Activated T-cell treated with anti-CD3 and anti-CD28 coated beads, Interleukin-2, amount 50 U/mL, for 4 hours (primary cell): ENCODE measurements at places on chromosomes 12 and 14.

DNA sequence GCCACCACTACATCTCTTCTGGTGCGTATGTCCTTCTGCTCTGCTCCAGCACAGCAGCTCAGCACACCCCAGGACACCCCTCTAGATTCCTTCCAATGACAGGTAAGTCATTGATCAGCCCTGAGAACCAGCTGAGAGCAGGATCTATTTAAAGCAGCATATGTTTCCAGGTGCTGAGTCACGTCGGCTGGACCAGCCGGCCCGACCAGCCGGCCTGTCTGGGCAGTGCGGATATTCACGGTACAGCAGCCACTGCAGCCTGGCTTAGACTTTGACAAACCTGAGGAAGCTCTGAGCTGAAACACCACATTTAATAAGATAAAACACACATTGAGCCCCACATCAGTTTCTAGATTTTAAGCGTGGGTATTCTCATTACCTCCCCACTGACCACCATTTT, 31.8 kb upstream of the RPH3A start:
- no peak for DNase-seq

DNA sequence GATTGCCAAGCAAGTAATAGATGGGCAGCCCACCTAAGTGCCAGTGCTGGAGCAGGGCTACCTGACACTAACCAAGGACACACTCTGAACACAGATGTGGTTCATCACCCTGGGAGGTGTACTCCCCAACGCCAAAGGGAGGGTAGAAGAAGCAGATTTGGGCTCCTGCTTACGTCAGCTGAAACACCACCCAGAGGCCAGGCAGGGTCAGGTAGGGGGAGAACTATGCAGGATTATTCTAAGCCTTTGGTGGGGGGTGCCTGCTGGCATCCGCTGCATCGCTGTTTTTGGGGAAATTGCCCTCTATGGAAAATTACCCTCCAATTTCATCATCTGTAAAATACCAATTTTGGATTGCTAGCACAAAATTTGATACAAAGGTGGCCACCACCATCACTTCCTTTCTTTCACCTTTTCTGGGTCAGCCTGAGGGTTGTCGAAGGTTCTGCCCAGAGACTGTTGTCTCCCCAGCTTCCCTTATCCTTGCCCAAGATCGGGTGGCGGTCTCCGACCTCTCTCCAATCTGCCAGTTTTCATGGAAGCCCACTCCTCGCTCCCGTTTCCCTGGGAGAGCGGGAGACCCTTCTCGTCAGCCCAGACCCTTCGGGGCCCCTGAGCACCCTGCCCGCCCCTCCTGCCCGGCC, 535 bp downstream of the BIN2 start:
- peak; percentile 33 for DNase-seq

DNA sequence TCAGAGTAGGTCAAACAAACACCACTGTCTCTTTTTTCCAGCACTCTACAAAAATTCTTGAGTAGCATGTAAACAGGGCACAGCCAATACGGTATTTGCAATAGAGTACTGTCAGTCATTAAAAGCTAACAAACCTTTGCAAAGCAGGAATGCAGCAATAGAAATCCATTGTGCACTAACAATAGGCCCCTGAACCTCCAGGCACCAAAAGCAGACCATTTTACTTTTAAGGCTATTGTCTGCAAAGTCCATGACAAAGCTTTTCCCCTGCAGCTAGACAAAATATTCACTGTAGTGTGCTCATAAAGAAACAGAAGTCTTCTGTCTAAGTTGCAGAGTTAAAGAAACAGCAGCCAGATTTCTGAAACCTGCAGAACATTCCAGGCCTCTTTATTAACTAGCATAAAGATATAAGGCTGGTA, 191.9 kb downstream of the SOX5 start:
- no peak for DNase-seq

DNA sequence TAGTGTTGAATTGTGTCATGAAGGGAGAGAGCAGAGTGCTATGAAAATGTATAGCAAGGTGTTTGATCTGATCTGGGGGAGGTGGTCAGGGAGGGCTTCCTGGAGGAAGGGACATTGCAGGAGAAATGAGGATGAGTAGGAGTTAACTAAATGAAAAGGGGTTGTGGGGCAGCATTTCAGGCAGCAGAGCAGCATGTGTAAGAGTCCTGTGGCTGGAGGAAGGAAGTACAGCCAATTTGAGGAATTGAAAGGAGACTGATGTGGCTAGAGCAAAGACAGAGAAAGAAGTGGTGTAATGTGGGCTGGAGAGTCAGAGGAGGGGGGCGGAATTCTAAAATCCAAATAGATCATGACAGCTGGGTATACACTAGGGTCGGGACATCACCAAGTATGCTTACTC, 20.5 kb downstream of the NPC2 start:
- no peak for DNase-seq

DNA sequence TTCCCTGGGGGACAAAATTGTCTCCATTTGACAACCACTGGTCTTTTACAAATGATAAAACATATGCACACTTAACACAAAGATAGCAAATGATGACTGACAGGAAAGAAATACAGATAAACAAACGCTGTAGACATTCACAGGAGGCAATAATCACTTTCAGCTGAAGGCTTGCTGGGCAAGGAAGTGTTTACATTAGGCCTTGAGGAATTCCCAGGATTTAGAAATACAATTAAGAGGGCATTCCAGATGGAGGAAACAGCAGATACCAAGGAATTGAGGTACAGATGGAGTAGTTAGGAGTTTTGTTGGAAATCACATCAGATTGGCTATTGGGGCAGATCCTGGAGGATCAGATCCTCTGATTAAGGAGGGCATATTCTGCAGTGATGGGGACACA, 93.9 kb downstream of the DYRK2 start:
- no peak for DNase-seq

GRCh38 chr12:24102676-24103075, 153.2 kb upstream of the SOX5 start:
- no peak for DNase-seq

DNA sequence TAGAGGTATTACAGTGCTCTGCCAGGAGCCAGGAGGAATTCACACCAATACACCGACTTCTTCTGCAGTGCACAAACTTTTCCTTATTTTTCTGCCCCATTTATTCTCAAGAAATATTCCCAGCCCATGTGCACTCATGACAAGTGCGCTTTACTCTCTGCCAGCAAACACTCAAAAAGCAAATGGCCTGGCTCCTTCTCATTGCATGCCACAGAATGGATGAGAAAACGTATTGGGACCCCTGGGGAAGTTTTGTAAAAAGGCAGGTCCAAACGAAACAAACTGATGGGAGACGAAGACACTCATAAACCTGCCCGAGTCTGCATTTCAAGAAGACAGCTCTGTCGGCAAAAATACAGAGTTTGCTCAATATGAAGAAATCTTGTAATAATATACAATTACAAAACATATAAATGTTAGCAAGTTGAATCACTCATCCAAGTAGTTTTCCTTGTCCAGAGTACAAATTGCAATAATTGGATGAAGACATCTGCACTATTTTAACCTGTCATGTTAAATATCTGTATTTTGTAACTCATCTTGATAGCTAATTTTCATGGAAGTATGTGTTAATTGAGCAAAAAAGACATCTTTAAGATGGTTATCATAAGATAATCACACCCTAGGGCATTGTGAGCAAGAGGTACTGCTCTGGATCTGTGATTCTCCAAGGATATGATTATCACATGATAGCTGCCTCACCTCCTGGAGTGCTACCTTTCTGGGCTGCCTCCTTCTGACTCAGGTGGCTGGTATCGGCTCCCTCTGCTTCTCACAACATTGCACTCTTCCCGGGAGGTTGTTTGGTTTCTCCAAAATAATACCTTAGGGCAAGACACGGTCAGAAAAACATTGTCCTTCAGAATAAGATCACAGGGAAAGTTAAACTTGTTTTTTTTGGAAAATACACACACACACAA, 260.8 kb upstream of the G2E3 start:
- no peak for DNase-seq

GRCh38 chr12:121214855-121215745, 5.2 kb downstream of the P2RX4 start:
- no peak for DNase-seq

DNA sequence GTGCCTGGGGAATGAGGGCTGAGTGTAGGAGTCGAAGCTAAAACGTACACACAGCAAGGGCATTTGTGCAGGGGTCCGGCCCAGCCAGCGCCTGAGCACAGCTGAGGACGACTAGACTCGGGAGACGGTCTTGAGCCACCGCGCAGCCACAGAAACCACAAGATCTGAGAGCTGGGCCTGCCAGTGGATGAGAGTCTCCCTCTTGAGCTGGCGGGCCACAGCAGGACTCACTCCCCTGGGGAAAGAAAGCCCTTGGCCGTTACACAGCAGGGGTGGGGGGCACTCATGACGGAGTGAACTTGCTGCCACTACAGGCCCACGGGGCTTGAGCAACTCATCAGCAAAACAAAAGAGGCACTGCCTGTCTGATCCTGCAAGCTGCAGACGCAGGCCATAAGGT, 23.0 kb downstream of the STX2 start:
- DNase-seq, result no peak

DNA sequence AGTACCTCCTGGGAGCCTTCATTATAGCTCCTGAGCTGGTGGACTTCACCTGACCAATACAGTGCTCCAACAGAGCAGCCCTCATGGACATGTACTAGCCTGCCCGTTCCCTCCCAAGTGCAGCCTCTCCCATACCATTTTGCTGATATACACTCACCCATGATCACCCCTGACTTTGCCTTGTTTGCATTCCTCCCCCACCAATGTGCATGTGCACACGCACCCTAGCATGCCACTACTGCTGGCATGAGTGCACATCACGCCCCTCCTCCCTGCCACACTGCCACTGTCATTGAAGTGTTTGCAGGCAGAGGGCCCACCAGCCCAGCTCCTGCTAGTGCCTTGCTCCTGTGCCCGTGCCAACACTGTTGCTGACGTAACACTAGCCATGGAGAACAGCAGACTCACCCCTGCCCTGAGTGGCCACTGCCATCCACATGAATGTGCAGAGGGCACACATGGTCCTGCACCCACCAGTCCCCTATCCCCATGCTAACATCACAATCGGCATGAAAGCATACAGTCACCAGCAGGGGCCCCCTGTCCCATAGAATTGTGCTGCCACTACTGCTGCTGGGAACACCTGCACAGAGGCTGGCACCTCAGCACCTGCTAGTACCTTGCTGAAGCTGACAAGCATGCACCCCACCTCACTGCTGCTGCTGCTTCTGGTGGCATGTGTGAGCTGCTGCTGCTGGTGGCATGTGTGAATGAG, 110.3 kb downstream of the SINHCAF start:
- no peak for DNase-seq

- no peak for DNase-seq
Observed at GRCh38 chr12:85036733-85037132, 582 bp downstream of the LRRIQ1 start.

GRCh38 chr14:91047174-91047753, 13.2 kb downstream of the RPS6KA5 start:
- no peak for DNase-seq

- no peak for DNase-seq
Observed at GRCh38 chr14:92755495-92755894, 7.1 kb upstream of the LGMN start.

- DNase-seq, result no peak
Observed at GRCh38 chr14:20626274-20626673, 15.2 kb downstream of the OR6S1 start.

DNA sequence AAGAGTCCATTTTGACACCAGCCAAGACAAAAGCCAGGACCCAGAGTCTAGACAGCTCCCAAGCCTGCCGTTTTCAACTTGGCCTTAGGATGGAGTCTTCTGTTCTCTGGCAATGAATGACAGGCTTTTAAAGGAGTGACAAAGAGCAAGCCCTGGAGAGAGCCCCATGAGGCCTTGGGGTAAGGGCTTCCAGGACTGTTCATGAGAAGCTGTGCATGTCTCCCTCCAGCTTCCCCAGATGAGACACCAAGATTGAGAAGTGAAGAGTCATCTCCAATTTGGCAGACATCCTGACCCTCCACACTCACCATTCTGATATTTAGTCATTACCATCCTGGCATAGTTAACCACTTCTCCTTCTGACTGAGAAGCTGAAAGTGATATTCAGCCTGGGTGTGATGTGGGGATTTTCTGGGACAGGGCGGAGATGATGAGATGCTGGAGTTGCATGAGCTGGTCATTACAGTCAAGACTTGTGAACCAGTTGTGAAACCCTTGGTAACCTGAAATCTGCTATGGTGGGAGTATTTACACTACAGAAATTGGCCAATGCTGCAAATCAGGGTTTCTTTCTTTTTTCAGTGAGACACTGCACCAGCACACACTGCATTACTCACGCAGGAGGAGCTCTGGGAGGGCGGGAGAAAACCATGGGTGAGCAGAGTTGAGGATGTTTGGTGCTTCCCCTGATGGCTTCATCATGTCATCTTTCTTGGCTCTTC, 77.8 kb downstream of the VCPKMT start:
- no peak for DNase-seq

DNA sequence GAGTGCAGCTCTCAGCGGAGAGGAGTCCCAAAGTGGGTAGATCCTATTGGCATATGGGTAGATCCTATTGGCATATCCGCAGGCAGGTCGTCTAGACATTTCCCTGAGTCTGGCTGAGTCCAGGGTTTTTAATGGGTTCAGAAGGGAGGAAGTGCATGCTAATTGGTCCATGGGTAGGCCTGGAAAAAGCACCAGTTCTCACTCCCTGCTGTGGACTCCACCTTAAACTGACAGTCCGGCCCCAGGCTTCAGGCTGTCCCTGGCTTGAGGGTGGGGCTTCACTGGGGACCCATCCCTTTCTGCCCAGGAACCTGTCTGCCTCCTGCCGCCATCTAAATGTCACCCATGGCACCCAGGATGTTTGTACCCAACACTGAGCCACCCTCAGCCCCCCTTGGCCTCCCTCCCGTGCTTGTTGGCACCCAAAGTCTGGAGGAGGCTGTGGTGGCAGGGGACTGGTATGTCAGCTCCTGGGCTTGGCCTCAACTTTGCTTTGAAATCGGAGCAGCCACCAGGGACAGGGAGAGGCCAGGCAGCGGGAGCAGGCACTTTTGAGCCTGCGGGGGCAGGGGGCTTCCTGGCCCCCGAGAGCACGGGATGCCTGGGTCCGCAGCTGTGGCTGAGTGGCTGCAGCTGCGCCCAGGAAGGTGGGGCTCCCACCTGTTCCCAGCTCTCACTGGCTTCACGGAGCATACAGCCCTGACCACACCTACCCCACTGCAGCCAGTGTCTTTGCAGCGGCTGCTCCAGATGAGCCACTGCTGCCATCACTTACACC, 29.6 kb upstream of the YAF2 start:
- DNase-seq, result no peak

- no peak for DNase-seq
Observed at GRCh38 chr12:107523775-107524535, 161.6 kb upstream of the PWP1 start.

GRCh38 chr14:51554339-51554920, 97.3 kb upstream of the FRMD6 start:
- DNase-seq, result no peak

- DNase-seq, result no peak
Observed at GRCh38 chr12:2877953-2878732, 1.1 kb downstream of the RHNO1 start.

- no peak for DNase-seq
Observed at GRCh38 chr14:55819610-55820304, 239.8 kb downstream of the KTN1 start.

GRCh38 chr14:105207460-105207901, 26.4 kb upstream of the NUDT14 start:
- no peak for DNase-seq

- no peak for DNase-seq
Observed at GRCh38 chr14:30402846-30403245, 156.1 kb upstream of the G2E3 start.
